Activated CD4-positive, alpha-beta T cell treated with anti-CD3 and anti-CD28 coated beads for 4 hours (primary cell): ENCODE measurements at places on chromosomes 3 and 15.
A peak's percentile ranks its signal among the peaks of the same experiment; 100 is the strongest.

DNA sequence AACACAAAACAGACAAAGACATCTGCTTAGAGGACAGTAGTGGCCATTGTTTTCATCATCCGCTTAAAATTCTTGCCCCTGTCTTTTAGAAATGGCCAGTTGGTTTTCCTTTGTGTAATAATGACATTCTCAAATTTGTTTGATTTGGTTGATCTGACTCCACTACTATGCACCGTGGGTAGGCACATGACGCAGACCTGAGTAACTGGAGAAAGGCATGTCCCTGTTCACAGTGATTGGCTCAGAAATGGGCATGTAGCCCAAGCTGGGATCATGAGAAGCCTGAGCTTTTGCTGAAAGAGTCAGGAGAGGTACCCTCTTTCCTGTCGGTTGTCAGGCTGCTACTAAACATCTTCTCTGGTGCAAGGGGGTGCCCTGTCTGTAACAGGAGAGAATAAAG is 36.6 kb upstream of the MAGI1 start:
- no peak for DNase-seq

DNA sequence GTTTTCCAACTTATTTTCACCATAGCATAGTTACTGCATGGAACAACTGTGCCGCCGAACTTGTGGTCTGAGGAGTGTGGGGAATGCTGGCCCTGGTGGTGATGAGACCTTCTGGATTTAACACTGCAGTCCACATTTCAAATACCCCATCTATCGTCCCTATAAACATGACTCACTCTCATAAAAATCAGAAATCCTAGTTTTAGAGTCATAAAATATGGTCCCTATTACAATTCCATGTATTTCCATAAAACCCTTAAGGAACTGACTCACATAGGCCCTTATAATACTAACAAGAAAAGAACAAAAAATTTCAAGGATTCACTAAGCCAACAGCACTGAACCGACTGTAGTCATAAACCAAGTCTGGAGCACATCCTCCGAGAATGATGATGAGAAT is 147.2 kb downstream of the FOXP1 start:
- no peak for DNase-seq

GRCh38 chr3:185153171-185153771 is 411 bp upstream of the C3orf70 start:
- no peak for DNase-seq

DNA sequence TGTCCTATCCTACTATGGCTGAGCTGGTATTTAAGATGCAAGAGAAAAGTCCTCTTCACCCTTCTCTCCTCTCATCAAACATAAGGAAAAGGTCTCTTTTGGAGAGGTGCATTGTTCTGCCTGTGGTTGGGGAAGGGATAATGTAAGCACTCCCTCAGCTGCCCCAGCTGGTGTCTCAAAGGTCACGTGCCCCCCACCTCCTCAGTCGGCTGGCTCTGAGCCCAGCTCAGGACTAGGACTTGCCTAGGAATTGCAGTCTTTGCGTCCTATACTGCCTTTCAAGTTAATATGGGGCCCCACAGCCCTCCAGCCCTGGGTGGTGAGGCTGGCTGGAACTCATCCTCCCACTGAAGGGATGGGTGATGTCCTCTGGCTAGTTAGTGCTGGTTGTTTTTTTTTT is 29.7 kb downstream of the OR4F15 start:
- no peak for DNase-seq

DNA sequence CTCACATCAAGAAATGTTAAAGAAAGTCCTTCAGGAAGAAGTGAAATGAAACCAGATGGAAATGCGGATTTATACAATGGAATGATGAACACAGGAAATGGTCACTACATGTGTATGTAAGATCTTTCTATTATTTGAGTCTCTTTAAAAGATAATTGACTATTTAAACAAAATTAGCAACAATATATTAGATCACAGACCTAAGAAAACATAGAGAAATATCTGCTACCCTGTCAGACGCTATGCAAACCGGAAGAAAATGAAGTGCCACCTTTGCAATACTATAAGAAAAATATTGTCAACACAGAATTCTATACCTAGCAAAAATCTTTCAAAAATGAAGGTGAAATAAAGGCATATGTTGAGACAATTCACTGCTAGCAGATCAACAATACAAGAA is 17.2 kb downstream of the RAB6B start:
- DNase-seq: no peak

DNA sequence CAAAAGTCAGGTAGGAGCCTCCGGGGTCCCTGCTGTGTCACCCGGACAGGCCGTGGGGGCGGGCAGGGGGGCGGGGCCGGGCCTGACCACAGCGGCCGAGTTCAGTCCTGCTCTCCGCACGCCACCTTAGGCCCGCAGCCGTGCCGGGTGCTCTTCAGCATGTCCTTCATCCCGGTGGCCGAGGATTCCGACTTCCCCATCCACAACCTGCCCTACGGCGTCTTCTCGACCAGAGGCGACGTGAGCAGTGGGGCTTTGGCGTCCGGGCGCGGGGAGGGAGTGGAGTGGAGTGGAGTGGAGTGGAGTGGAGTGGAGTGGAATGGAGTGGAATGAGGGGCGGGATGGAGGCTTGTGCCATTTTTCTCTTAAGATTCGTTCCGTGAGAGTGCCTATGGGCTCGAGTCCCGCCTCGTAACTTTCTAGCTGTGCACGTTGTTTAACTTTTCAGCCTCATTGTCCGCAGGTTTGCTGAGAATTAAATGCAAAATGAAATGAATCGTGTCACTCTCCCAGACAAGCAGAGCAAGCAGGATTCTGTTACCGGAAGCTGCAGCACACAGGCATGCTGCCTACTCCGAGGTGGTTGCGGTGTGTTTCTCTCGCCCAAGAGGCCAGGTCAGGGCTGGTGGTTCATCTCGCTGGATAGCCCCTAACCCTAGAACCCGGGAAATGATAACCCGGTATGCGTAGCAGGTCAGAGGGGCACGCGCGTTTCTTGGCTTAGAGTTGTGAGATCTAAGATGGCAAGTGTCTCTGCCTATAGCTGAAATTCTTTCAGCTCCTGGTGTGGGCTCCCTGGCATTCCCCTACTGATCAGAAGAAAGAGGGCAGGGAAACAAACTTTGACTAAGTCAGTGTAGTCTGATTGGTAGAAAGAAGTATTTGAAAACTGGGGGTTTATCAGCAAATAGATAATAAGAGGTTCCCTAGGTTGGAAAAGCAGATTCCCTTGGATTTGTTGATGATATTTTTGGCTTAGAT is at the start of gene FAH:
TSS of gene FAH (plus strand) at position 104 of the 981 bp plus-strand sequence. CDS start at position 160, 56 bp downstream.
- peak; percentile 25 for DNase-seq

DNA sequence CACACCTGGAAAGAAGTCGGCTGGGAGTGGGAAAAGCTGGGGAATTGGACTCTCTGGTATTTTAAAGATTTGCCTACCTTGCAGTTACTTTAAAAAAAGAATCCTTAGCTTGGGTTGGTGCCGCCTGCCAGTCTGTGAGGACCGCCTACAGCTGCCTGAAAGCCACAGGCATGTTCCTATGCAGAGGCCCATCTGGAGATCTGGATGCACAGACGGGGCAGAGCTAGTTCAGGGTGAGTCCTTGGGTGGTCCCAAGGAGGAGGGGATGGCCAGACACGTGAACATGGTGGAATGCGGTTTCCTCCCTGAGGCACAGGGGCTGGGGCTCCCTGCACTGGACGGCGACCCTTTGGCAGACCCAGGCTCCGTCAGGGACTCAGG is 113.2 kb upstream of the IQSEC1 start:
- no peak for DNase-seq

GRCh38 chr15:38187630-38188313 is 64.9 kb upstream of the SPRED1 start:
- DNase-seq: no peak

DNA sequence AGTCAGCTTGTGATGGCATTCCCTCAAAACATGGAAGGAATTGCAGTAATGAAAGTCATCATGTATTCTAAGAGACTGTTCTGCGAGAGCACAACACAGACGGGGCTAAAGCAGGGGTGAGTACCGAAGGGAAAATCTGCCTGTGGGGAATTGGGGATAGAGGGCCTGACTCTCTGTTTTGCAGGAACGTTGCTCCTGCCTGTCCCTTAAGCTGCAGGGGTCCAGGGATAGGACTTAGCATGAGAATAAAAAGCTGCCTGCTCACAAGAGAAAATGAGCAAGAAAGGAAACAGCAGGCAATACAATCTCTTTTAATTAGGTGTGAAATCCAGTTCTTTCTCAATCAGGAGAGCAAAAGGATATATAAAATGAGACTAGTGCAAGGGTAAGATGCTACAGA is 62.2 kb downstream of the TIGIT start:
- DNase-seq: no peak

- DNase-seq: no peak
These were observed 20.5 kb upstream of the ACTC1 start for GRCh38 chr15:34815836-34816235.

DNA sequence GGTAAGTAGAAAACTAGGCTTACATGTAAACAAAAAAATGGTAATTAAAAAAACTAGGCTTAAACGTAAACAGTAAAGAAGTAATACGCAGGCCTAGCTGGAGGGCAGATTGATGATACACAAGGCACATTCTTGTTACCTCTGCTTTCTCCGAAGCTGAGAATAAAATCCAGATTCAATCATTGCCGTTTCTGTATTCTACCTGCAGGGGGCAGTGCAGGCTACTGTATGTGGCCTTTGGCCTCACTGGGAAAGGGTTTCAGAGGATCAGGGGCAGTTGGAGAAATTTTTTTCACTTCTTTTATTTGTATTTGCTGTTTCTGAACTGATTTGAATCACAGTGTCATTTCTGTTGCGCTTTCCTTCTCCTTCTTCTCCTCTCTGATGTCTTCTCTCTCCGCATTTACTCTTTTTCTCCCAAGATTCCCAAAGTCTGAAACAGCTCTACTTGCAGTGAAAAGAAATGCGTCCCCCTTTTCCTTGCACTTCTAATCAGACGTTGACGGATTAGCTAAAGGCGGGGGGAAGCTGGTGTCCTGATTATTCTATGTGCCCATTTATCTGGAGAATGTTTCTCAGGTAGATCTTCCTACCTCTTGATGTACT is 67.1 kb upstream of the MCTP2 start:
- peak; percentile 34 for DNase-seq

GRCh38 chr3:57910990-57911389 is 97.2 kb upstream of the FLNB start:
- no peak for DNase-seq

- DNase-seq: no peak
These were observed 350.0 kb upstream of the THBS1 start for GRCh38 chr15:39230908-39231285.

GRCh38 chr3:156368189-156368588 is 186.7 kb downstream of the SSR3 start:
- no peak for DNase-seq

DNA sequence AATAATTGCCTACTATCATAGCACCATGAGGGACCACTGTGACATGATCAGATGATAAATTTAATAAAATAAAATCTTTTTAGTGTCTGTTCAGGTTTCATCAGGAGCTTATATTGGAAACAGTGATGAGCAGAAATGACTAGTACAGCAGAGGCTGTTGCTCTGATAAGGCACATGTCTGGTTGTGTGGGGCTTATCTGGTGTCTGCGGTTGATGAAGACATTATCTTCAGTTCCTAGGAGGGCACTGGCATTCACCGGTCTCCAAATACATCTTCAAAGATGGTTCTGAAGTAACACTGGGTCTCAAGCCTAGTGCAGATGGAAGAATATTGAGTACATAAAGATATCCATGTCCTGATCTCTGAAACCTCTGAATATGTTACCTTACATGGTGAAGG is 125.3 kb downstream of the SUCNR1 start:
- DNase-seq: no peak

DNA sequence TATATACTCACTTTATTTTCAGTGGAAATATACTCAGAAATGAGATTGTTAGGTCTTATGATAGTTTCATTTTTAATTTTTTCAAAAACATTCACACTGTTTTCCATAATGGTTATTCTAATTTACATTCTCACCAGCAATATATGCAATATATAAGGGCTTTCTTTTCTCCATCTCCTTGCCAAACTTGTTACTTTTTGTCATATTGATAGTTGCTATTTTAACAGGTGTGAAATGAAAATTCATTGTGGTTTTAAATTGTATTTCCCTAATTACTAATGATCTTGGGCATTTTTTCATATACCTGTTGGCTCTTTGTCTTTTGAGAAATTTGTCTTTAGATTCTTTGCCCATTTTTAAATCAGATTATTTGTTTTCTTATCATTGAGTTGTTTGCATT is 325.2 kb downstream of the DIPK2A start:
- no peak for DNase-seq

GRCh38 chr3:99167071-99167470 is 265.6 kb upstream of the DCBLD2 start:
- no peak for DNase-seq

DNA sequence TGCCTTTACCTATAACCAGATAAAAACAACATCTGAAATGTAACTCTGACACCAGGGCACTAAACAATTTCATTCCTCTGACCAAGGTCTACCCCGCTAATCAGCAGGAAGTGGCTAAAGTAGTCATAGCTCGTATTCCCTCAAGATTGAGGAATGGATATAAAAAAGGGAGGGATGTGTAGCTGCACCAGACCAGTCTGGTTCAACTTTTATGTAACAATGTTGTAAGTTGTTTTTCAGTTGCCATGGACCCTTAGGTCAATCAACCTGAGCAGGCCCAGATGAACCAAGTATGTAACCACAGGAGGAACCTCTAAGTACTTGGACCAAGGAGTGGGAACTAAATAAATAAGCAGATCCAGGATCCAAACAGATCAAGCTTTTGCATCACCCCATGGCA is 28.4 kb upstream of the IFT57 start:
- DNase-seq: no peak

GRCh38 chr3:113055201-113055600 is 64.4 kb downstream of the GTPBP8 start:
- no peak for DNase-seq

GRCh38 chr3:178507507-178508442 is 28.5 kb upstream of the KCNMB2 start:
- DNase-seq: no peak

- DNase-seq: no peak
These were observed 5.8 kb upstream of the ANKDD1A start for GRCh38 chr15:64905941-64906340.

- DNase-seq: no peak
These were observed 123.9 kb downstream of the IL20RB start for GRCh38 chr3:137081711-137082110.

- DNase-seq: no peak
These were observed 8.1 kb upstream of the DNASE1L3 start for GRCh38 chr3:58218904-58219303.

GRCh38 chr3:197499427-197499826 is 56.3 kb downstream of the BDH1 start:
- no peak for DNase-seq

DNA sequence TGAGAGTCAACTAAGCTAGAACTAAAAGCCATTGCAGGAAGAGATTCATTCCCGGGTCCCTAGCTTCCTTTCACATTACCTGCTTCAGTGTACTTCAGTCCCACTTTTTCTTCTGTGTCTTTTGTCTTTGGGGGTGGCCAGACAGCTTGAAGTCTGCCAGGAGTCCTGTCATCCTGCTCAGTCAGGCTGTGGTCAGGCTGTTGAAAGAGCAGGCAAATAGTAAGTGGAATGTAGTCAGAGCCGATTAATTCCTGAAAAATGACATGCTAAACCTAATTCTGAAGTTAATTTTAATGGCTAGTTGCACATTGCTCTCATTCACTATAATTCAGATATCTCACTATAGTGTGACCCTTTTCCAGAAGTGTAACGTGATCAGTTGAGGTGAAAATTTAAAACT is 129.6 kb downstream of the FMN1 start:
- no peak for DNase-seq
